ENCODE measurements at places on chromosomes 2 and 18. TPM values are rescaled to one million over a fixed set of nuclear protein-coding genes. Genes with fewer than 3 reads are reported as not detected.

The CKAP2L gene
- 11.8 TPM for polyA plus RNA-seq

The STARD6 gene
- polyA plus RNA-seq, result 0.75 TPM

The USP34 gene
- 15.9 TPM for polyA plus RNA-seq

The ACAA2 gene
- polyA plus RNA-seq, result 146 TPM

The PRKAG3 gene
- polyA plus RNA-seq, result not detected

The TWIST2 gene
- polyA plus RNA-seq, result not detected
